ENCODE measurements at places on chromosomes 11 and 22.

- DNase-seq, result no peak
Observed at GRCh38 chr11:118078911-118079411, 2.1 kb downstream of the TMPRSS4 start.

DNA sequence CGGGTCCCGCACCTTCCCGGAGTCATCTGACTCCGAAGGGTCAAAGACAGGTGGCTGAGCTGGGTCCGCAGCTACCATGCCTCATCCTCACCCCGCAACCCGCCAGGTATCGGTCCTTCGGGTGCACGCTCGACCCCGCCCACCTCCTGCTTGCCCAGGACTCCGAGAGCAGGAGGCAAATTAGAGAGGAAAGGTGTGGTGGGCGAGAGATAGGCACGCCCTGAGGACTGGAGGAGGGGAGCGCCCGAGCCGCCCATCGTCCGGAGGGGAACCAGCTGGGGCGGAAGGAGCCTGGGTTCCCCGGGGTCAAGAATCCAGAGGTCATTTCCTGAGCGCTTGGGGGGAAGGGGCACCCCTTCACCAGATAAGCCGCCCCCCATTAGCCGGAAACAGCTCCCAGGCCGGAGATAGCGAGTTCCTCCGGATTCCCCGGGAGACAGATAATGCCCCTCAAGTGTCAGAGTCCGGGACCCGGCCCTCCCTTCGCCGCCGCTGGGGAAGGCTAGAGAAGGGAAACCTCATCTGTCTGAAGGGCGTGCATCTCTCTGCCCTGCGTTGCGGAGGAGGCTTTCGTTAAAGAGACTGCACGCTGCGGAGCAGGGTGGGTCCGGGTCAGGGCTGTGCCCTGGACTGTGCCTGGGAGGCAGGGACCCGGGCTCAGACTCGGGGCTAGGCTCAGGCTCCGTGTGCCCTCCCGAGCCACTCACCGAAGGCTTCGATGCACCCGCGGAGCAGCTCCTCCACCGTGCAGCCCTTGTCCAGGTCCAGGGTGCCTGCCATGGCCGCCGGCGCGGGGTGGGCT lies 1.7 kb downstream of the RASGRP2 start:
- no peak for DNase-seq

GRCh38 chr22:41862160-41862529 lies 29.2 kb downstream of the SREBF2 start:
- no peak for DNase-seq

GRCh38 chr11:27678242-27678641 lies 22.0 kb downstream of the BDNF start:
- no peak for DNase-seq

DNA sequence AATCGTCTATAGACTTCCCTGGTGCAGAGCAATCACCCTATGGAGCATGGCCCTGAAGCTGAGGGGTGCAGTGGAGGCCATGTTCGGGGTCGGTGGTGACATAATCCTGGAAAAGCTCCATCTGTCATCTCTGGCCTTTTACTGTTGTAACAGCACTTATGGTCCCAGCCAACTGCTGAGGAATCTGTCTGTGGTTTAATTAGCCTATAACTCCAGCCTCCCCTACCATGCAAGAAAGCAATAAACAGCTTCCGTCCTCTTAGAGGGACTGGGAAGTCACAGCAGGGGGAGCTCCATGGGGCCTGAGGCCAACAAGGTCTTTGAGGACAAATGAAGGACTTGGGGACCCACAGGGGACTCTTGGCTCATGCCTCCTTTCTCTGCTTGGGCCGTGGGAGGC lies 159.1 kb upstream of the NECTIN1 start:
- no peak for DNase-seq

DNA sequence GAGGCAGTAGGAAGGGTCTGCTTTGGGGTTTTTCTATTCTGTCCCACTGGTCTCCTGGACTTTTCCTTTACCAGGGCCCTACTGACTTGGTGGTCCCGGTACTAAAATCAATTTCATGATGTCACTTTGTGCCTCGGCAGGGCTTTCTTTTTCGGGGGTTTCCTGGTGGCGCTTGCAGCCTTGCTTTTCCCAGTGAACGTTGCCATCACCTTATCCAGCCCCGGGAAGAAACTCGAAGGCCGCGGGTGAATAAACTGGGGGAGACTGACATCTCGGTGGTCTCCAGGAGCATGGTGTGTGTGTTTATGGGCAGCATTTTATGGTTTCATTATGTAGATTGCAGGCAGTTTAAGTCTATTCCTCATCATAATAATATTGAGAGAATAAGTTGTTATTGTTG lies 84.4 kb downstream of the KCNQ1 start:
- DNase-seq, result no peak

DNA sequence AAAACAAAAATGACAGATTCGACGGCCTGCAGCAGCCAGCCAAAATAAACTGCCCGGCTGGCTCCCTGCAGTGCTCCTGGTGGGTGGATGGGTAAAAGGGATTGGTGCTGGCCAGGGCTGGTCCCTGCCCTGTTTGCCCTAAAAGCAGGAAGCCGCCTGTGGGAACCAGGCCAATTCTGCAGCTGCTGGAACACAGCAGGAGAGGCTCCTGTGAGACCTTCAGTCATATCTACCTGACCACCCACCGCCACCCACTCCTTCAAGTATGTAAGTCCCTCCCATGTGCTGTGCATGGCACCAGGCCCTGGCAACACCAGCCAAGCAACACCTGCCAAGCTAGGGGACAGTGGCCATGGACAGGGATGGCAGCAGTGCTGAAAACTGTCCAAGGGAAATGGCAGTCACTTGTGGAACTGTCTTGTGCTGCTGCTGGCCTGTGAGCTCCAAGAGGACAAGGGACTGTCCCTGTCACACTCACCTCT lies 48.7 kb upstream of the ARFGAP3 start:
- no peak for DNase-seq

DNA sequence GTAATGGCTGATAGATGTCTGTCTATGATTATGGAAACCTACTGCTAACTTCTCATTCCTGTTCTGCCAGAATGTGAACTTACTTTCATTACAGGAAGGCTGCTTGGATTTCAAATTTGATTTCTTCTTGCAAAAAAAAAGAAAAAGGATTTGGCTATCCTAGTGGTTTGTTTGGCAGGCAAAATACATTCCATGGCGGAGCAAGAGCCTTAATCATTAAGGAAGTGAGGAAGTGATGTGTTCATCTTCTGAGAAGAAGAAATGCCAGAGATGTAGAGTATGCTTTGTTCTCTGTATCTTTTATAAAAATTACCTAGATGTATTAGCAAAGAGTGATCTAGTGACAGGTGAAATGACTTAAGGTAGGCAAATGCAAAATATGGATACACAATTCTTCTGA lies 356.3 kb downstream of the SOX6 start:
- DNase-seq, result no peak

GRCh38 chr11:8204025-8204424 lies 35.2 kb upstream of the RIC3 start:
- DNase-seq, result no peak

DNA sequence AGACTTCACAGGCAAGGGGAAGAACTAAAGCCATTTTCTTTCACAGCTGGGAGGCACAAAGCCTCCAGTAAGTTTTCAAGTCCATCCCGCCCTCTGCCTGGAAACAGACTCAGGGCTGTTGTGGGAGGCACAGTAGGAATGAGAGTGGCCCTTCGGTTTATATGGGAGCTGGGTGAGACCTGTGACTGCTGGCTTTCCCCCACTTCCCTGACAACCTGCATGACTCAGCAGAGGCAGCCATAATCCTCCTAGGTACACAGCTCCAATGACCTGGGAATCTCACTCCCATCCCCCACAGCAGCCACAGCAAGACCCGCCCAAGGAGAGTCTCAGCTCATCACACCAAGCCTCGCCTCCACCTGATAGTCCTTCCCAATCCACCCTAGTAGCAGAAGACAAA lies 12.1 kb upstream of the TMEM45B start:
- DNase-seq, result no peak

- no peak for DNase-seq
Observed at GRCh38 chr11:65569164-65569972, 909 bp upstream of the ZNRD2 start.

DNA sequence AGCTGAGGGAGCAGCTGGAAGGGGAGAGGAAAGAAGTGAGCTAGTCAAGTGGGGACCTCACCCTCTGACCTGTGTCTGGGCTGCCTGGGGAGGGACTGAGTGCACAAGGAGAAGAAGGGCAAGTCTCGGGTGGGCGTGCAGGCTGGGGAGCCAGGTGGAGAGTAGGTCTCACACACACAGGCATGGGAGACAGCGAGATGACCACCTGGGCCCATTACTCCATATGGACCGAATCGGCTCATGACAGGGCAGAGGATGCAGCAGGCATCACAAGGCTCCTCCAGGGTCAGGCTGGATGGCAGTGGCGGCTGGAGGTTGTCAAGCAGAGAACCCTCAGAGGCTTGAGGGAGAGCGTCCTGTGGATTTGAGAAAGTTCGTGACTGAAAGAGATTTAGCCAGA lies 63.5 kb downstream of the CEP164 start:
- no peak for DNase-seq

GRCh38 chr11:67524480-67524808 lies 1.2 kb upstream of the CABP2 start:
- DNase-seq, result no peak

DNA sequence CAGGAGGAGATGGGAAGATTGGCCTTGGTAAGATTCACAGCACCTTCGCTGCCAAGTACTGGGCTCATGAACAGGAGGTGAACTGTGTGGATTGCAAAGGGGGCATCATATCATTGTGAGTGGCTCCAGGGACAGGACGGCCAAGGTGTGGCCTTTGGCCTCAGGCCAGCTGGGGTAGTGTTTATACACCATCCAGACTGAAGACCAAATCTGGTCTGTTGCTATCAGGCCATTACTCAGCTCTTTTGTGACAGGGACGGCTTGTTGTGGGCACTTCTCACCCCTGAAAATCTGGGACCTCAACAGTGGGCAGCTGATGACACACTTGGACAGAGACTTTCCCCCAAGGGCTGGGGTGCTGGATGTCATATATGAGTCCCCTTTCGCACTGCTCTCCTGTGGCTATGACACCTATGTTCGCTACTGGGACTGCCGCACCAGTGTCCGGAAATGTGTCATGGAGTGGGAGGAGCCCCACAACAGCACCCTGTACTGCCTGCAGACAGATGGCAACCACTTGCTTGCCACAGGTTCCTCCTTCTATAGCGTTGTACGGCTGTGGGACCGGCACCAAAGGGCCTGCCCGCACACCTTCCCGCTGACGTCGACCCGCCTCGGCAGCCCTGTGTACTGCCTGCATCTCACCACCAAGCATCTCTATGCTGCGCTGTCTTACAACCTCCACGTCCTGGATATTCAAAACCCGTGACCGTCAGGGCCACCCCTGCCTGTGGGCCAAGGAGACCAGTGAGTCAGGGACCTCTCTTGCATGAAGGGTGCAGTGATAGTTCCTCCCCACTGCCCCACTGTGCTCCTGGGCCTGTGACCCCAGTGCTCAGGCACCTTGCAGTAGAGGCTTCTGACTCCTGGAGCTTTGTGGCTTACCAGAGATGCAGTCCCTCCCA lies 83.6 kb downstream of the BCR start:
- DNase-seq, result no peak

DNA sequence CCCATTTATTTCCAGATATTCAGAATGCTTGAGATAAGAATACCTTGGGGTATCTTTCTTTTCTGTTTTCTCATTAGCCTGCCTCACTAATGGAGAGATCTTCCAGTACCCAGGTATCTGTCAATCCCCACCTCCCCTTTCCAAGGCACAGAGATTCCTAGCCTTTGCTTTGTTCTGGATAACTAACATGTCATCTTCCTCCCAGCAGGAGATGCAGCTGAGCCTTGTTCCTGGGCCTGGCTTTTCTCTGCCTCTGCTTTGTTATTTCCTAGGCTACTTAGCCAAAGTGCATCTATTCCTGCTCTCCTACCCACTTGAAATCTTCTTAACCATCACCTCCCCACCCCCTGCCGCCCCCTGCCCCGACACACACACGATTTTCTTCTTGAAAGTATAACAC lies 297.1 kb downstream of the NELL1 start:
- DNase-seq, result peak; percentile 75

- DNase-seq, result no peak
Observed at GRCh38 chr22:30344447-30345200, 12.1 kb downstream of the SF3A1 start.

DNA sequence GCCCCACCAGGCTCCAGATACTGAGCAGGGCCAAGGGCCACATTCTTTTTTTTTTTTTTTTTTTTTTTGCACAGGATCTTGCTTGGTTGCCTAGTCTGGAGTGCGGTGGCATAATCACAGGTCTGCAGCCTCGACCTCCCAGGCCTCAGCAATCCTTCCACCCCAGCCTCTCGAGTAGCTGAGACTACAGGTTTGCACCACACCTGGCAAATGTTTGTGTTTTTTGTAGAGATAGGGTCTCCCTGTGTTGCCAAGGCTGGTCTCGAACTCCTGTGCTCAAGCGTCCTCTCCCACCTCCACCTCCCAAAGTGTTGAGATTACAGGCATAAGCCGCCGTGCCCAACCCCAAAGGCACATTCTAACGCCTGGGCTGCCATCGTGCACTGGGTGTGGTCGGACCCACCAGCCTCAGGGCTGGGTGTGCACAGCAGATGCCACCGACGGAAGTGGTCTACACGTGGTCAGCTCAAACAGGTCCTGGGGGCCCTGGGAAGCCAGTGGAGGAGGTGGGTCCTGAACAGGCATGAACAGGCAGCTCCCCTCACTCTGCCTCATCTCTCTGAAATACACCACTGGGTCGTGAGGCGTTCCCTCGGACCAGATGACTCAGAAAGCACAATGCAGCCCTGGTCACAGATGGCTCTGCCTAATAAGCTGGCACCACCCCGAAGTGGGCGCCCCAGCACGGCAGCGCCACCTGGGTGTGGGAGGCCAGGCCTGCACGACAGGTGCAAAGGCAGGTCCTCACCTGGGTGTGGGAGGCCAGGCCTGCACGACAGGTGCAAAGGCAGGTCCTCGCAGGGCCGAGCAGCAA lies 5.1 kb upstream of the B4GALNT4 start:
- DNase-seq, result no peak

DNA sequence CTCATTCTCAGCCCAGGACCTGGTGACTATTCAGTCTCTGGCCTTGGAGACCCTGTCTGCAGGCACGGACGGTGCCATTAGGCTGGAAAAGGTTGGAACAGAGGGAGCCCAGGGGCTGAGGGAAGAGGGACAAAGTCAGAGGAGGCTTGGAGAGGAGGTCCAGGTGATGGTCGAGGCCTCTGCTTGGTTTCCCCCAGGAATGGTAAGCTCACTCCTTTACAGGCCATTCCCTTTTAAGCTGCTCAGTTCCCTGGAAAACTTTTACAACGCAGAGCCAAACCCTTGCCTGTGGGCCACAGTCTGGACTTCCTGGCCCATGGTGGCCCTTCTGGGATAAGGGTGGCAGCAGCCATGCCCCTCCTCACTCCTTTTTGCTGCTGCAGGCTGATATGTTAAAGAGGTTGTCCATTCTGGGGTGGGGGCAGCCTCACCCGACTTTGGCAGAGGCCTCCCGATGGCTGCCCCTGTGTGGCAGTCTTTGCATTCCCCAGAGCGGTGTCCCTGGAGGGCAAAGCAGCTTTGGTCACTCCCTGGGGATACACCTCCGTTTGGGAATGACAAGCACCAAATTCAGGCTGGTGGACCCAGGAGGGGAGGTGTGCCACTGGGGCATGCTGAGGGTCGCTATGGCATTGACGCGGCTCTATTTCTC lies 34.0 kb upstream of the RFPL3 start:
- DNase-seq, result no peak
